ENCODE measurements at places on chromosomes 12 and 14.
A peak's percentile ranks its signal among the peaks of the same experiment; 100 is the strongest.

DNA sequence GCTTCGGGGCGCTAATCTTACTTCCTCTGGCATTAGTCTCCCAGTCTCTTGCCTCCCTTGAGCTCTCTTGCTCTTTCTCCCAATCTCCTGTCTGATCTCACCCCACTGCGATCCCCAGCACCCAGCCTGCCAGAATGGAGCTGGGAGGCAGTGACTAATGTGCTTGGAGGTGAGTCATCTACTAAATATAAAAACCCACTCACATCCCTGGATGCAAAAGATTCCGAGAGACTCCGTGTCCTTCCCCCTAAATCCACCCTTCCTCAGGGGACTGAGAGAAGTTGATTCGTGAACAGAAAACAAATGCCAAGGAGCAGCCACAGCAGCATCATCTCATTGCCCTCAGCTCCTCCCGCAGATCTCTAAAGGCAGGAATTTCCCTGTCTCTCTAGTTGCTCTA is 45.7 kb upstream of the KCNA5 start:
- peak; percentile 89 for DNase-seq

GRCh38 chr12:78696267-78696666 is 168.3 kb upstream of the SYT1 start:
- no peak for DNase-seq

DNA sequence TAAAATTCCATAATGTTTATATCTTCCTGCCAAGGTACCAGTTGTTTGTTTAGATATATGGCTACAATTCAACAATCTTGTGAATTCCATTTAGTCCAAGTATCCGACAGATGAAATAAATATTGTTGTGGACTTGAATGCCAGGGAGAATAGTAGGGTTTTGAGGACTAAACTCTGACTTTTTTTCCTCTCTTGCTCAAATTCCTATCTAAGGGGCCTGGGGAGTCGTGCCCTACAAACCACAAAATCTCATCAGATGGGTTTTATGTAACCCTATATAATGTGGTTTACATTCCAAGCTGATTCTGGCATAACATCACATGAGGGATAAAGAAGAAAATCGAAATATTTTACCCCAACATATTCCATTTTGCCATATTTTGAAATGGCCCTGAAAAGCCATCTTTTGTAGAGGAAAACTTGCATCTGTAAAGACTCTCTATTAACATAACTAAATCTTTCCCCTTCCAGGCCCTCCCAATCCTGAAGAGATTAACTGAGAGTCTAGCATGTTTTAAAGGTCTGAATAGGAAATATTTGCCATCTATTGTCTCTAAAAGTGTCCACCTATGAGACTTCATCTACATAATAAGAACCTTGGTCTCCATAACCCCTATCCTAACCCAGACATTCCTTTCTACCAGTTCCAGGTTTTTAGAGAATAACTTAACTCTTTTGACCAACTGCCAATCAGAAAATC is 184.7 kb upstream of the KITLG start:
- no peak for DNase-seq

GRCh38 chr12:64675795-64676194 is 65.5 kb downstream of the RASSF3 start:
- DNase-seq = no peak

DNA sequence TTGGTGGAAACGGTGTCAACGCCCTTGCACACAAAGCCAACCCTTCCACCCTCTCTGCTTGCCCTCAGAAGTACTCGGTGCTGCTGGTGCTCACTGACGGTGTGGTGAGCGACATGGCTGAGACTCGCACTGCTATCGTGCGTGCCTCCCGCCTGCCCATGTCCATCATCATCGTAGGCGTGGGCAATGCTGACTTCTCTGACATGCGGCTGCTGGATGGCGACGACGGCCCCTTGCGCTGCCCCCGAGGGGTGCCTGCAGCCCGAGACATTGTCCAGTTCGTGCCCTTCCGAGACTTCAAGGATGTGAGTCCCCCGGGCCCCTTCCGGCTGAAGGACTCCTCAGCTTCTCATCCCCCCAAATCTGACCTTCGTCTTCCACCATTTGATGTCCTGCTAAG is 5.7 kb downstream of the CPNE6 start:
- DNase-seq = no peak

- no peak for DNase-seq
Observed at GRCh38 chr12:120741476-120742421, 16.1 kb downstream of the ACADS start.

DNA sequence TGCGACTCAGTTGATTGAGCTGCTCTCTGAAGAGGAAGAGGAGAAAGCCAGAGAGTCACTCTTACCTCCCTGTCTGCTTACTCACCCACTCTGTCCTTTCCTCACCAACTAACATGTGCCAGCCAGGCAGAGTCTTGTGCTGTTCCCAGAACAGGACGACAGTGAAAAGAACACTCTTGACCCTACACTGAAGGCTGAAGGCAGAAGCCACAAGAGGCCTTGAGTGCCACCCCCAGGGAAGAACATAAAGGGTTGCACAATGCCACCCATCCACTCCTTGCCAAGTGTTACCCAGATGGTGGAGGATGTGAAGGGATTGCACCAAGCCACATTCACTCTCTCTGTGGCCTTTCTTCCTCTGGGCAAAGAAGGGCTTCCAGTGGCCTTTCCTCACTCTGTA is 12.8 kb downstream of the ABHD4 start:
- no peak for DNase-seq

DNA sequence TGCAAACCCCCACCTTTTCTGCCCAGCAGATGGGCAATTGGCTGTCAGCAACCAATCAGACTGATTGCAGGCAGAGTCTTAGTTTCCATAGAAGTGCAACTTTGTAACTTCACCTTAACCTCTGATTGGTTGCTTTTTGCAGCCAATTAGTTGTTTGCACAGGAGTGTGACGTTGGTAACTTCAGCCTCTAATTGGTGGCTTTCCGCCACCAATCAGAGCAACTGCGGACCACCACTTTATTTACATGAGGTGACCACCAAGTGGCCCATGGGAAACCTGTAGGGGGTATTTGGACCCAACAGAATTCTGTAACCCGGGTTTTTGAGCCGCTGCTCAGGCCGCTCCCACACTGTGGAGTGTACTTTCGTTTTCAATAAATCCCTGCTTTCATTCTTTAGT is 32.3 kb downstream of the CDKN1B start:
- peak; percentile 87 for DNase-seq

GRCh38 chr14:28142400-28143015 is 624.1 kb upstream of the FOXG1 start:
- DNase-seq = peak; percentile 7

- DNase-seq = peak; percentile 98
Observed at GRCh38 chr12:63294327-63294632, 143.3 kb upstream of the AVPR1A start.

- DNase-seq = peak; percentile 36
Observed at GRCh38 chr12:54135621-54136350, 53.0 kb downstream of the SMUG1 start.

GRCh38 chr12:128981971-128982533 is 128.8 kb downstream of the GLT1D1 start:
- no peak for DNase-seq

DNA sequence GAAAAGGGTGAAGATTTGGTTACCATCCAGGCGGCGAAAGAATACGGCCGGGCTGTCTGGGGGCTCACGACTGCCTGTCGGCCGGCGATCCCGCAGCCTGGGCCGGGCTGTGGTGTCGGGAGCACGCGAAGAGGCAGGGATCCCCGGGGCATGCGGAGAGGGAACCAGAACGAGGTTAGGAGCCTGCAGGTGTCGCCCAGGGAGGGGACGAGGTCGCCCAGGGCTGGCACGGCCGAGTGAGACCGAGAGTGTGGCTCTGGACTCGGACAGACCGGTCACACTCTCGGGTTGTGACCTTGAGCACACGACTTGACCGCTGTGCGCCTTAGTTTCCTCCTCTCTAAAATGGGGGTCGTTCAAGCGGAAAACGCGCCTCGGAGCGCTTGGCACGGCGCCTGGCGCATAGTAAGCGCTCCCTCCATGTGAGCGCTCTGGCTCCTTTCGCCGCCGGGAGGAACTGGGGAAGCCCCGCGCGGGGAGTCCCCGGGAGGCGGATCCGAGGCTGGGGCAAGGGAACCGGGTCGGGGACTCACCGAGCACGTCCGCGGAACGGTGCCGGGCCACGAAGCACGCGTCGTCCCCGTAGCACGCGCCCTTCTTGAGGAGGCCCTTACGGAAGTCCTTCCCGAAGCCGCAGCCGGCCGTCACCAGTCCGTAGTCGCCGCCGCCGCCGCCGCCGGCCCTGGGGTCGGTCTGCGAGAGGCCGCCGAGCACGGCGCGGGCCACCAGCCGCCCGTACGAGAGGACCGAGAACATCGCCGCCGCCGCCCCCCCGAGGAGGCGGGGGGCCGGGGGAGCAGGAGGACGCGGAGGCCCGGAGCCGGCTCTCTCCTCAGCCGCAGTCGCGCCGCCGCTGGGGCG is 612 bp downstream of the PPTC7 start:
- no peak for DNase-seq

- DNase-seq = no peak
Observed at GRCh38 chr12:1503281-1503711, 91.1 kb downstream of the FBXL14 start.

GRCh38 chr14:78983126-78983525 is 813.0 kb downstream of the NRXN3 start:
- no peak for DNase-seq
